CD8-positive, alpha-beta T cell (primary cell): ENCODE measurements at places on chromosomes 3 and 15. TPM values are rescaled to one million over a fixed set of nuclear protein-coding genes. Genes with fewer than 3 reads are reported as not detected.
A peak's percentile ranks its signal among the peaks of the same experiment; 100 is the strongest.

DNA sequence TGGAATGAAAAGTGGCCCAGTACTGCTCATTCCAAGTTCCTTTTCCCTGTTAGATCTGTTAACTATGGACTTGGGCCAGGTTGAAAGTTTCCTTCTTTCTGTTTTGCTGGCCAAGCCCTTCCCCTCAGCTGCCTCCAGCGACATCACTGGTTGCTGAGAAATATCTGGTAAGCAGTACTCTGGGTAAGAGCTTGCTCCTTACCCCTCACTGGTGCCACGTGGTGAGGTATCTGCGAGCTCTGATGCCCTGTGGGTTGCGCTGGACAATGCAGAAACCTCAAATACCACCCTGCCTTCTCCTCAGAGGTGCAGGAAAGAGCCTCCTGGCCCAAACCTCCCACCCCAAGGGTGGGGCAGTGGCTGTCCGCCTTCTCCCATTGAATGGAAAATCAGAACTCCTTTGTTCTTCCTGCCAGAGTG is 42.9 kb upstream of the APH1B start:
- DNase-seq: no peak

DNA sequence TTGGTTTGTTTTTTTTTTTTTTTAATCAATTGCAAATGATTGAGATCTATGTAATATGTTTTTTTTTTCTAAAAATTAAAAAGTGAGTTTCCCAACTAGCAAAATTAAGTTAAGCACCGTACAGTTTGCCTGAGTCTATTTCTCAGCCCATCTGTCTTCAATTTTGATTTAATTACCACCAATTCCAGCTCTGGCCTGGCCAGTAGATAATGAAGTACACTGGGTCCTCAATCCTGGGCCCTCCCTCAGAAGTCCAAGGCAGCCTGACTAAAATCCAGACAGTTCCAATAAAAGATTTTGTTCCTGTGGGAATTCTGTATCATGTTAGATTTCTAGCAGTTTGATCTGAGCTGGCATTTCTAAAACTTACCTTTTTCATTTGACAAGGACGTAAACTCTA is 887.2 kb downstream of the NAALADL2 start:
- no peak for DNase-seq

Gene IFT57
- 55.7 TPM for total RNA-seq

DNA sequence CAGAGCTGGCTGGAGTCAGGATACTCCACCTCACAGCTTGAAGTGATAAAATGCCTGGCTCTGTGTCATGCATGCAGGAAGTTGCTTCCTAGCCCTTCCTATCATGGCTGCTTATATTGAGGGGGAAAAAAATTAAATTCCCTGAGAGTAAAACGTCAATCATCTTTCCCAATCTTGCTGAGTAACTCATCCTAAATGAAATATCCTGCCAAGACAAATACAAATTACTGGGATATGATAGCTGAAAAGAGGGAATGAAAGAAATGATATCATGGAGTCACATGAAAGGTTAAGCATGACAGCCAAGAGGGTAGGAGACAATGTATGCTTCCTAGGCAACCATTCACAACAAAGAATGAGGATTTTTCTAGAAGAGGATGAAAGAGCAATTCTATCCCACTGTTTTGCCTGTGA is 110.6 kb downstream of the ABI3BP start:
- no peak for DNase-seq

- DNase-seq: no peak
These were observed 38.5 kb downstream of the FBLN2 start for GRCh38 chr3:13587442-13587841.

- DNase-seq: no peak
These were observed 14.5 kb downstream of the ARF4 start for GRCh38 chr3:57582474-57583168.

Gene HYAL1
- not detected for total RNA-seq

Gene MST1R
- total RNA-seq: 0.58 TPM

DNA sequence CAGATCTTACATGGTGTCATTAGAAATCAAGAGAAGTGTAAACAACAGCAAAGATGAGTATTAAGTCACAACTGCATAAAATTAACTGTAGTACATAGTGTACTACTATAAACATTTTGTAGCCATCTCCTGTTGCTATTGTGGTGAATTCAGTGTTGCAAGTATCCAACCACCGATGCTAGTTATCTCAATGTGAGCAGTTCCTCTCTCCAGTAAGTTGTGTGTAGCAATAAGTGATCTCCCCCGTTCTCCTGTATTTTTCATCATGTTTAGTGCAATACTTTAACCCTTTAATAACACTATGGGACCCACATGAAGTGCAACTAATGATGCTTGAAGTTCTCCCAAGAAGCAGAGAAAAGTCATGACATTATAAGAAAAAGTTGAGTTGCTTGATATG is 264.7 kb upstream of the KCNH8 start:
- no peak for DNase-seq

DNA sequence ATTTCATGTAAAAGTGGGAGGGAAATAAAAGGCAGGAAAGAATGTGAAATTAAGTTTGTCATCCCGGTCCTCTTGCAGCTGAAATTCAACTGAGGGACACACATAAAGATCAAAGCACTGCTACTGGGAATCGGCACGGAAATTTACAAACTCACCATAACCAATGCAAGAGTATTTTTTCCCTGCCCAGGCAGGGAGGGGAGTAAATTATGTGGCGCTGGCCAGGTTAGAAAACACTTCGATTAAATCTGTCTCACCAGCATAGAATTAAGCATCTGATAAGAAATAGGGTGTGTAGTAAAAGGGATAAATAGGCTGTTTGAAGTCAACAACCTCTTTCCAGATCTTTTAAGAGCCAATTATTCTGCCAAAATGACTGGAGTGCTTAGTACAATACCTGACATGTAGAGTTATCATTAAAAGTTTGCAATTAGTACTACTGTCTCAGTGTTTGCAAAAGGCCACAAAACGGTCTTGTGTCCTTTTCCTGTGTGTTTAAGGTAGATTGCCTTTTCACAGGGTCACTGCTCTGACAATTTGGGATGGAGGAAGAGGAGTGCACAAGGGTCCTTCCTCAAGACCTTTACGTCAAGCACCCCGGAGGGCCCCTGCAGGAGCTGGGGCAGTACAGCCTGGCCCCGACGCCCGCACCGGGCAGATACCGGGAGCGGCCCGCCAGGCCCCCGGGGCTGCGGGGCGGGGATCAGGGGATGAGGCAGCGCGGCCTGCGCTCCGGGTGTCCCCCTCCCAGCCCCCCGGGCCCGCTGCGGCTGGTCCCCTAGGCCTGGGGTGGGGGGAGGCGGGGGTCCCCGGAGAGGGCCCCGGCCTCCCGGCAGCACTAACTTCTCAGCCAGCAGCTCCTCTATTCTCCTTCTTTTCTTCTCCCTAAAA is 651 bp downstream of the UBA3 start:
- DNase-seq: no peak

Gene NMB
- total RNA-seq: 1.8 TPM

DNA sequence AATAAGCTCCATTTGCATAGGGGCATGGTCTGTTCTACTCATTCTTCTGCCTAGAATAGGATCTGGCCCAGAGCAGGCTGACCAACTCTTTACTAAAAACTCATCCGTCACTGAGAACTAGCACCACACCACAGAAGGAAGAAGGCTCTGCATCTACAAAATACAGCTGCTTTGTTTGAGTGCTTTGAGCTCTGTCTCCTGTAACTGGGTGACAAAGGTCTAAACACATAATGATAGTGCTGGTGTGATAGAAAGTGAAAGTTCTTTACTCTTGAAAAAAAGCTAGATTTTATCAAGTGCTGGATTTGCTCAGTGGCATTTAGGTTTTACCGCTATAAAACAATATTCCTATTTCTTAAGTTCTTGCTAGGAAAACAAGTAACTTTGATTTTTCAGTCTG is 140.7 kb downstream of the FHIT start:
- no peak for DNase-seq

DNA sequence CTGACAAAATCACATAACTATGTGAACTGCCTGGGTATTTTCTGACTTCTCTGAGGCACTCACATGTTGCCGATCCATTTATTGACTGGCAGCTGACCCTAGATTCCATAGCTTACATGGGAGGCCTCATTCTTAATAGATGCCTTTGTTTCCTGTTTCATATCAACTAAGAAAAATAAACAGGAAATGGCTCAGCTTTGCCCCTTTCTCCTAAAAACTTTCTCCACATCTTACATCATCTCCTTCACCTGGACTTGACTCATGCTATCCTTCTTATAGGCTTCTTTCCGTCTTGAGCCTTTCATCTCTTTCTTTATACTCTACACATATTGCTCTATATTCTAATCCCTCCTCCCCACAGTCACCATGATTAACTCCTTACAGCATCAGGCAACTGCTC is 38.0 kb downstream of the TXNRD3 start:
- no peak for DNase-seq

DNA sequence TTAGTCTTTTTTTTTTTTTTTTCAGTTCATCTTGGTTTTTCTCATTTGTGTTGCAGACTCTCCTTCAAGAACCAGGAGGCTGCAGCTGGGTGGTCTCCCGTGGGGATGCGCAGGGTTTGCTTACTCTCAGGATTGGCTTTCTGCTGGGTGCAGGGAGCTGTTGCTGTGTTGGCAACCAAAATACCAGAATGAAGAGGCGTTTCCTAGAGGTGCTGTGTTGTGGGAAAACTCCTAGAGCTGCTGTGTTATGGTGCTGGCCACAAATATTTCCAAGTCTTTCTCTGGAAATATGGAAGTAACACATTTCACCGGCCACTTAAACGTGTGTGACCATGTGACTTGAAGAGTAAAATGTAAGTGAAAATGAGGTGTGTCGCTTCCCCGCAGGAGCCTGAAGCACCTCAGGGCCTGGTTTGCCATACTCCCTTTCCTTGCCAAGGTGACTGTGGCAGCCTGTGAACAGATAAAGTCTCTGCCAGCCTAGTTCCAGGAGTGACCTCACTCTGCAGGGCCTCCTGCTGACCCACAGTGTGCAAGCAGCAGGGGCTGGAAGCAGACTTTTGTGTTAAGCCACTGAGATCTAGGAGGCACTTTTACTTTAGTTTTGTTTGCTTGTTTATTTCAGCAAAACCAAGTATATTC is 258.9 kb downstream of the ADAMTS17 start:
- no peak for DNase-seq

- no peak for DNase-seq
These were observed 528.6 kb downstream of the CADM2 start for GRCh38 chr3:85487375-85487774.

DNA sequence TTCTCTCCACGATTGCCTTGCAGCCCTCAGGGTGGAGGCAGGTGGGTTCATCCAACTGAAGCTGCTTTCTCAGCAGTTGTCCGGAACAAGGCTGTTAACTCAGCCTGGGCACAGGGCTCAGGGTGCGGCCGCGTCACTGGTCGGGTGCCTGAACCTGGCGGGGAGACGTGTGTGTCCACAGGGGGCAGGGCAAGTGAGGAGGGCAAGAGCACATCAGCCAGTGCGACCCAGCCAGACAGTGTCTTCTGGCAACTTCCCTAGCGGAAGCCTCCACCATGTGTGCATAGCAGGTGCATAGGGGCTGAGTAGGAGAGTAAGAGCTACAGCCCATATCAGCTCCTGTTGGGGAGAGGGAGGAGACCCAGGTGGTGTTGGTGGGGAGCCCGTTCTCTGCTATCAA is 150.4 kb upstream of the THRB start:
- DNase-seq: no peak

DNA sequence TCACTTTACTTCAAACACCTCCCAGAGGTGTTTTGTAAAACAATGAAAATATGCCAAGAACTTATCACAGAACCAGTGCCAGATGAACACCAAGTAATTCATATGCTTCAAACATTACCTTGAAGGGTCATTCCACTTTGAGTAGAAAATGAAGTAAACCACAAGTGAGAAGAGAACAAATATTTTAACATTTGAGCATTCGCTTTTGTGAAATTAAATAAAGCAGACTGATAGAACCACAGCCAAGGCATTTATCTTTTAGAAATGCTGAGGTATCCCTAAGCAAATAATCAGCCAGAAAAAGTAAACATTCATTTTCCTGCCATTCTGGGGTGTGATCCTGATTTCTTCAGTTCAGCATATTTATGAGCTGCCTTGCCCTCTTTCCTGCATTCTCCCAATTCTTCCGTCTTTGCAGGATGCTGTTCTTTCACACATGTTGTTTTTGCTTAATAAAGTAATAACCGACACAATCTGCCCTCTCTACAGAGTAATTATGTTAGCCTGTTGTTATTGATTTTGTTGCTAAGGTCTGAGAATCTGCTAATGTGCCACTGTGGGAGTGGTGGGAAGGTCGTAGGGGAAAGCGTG is 235.6 kb upstream of the TGFBR2 start:
- no peak for DNase-seq

DNA sequence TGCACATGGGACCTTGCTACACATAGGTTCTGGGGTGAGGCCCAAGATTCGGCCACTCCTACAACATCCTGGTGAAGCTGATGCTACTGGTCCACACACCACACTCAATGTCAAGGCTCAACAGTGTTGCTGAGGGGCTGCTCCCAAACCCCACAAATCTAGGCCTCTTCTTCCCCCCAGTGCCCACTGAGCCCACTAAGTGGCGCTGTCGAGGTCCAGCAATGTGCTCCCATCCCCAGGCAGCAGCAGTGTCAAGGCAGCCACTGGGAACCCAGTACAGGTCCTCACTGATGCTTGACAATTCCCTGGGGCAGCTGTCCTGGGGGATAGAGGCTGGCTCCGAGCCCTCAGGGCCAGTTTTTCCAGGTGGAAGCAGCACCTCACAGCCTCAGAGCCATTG is 21.5 kb downstream of the SCN5A start:
- peak; percentile 23 for DNase-seq

Gene TRPM1
- not detected for total RNA-seq

DNA sequence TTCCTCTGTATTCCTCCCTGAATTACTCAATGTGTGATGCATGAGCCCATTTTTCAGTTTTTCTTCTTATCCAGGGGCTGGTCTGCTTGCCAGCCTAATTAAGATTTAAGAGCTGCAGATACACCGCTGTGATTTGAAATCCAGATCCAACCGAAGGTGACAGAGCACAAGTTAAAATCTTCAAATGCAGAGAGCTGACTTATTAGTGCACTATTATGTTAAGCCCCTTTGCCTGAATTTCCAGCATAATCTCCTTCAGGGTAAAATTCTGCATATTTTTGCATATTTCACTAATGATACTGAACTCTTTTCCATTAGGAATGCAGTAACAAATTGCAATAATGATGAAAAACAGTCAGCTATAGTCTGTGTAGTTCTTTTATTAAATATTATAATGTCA is 583.6 kb downstream of the ROBO2 start:
- DNase-seq: no peak

GRCh38 chr3:187041362-187042307 is 97.7 kb downstream of the RPL39L start:
- DNase-seq: peak; percentile 62

DNA sequence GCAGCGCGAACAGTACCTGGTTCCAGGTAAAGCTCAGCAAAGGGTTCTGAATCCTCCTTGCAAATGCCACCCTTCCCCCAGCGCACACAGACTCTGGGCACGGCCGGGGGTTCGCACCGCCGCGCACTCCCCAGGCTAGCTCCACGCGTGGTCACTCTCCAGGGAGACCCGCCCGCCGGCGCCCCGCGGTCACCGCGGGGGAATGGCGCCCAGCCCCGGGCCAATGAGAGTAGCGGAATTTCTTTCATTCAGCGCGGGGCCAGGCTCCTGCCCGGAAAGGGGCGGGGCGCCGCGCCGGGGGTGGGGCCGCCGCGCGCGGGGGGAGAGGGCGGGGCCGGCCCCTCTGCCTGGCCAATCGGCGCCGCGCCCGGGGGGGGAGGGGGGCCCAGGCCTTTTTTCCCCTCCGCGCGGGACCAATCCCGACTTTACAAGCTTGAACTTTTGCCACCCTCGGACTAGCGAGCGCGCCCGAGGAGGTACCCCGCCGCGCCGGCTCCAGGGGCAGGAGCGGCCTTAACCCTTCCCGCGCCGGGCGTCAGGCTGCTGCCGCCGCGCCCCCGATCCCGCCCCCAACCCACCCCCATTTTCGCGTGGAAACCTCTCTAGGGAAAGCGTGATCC is 1.1 kb upstream of the SMAD6 start:
- peak; percentile 81 for DNase-seq
